ENCODE measurements at places on chromosomes 7 and 10.

DNA sequence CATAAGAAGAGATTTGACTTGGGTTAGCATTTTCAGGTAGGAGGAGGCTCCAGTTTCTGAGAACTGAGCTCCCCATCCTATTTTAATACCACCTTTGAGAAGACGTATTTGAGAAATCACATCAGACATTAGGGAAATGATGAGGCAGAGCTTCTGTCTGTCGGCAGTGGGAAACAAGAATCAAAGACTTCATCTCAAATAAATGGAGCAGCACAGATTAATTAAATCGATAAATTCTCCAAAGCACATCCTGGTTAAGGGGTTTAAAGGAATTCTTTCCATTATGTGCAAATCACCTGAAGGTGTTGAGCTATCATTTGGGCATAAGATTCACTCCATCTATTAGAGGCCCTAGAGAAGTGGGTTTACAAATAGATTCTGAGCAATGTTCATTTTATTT, 7.6 kb downstream of the ADARB2 start:
- no peak for DNase-seq

DNA sequence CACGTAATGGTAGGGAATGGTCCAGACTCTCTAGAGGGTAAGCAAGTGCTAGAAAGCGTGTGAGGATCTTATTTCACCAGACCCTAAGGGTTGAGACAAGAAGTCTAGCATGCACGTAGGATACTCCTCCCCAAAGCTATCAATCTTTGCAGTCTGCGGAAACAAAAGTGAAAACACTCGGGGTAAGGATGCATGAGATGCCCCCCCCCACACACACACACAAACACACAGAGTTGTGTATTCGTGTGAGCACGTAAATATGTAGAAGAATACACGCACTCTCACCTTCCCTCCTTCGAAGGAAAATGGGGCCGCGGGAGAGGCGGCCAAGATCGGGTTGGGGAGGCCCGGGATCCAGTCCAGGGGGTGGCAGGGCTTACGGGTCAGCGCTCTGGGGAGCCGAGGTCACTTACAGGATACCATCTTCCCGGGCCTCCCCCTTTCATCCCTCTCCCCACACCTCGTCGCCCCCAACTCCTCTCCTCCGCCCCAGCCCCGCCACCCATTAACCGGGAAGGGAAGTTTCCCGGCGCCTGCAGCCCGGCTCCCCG, 455 bp downstream of the CUL2 start:
- DNase-seq: no peak

- no peak for DNase-seq
Observed at GRCh38 chr7:99987846-99988245, 12.0 kb upstream of the AZGP1 start.

- no peak for DNase-seq
Observed at GRCh38 chr10:91798649-91799611, 704 bp downstream of the TNKS2 start.

GRCh38 chr10:27792216-27792615, 46.6 kb upstream of the MKX start:
- no peak for DNase-seq

- DNase-seq: no peak
Observed at GRCh38 chr7:21526448-21526847, 16.4 kb upstream of the DNAH11 start.

GRCh38 chr7:74449809-74450397, 3.8 kb upstream of the GTF2IRD1 start:
- no peak for DNase-seq

GRCh38 chr7:16411391-16411790, 9.9 kb downstream of the CRPPA start:
- DNase-seq: no peak

GRCh38 chr10:132570771-132571649, 33.4 kb downstream of the INPP5A start:
- no peak for DNase-seq

GRCh38 chr10:106925191-106925590, 239.3 kb downstream of the SORCS1 start:
- DNase-seq: no peak

DNA sequence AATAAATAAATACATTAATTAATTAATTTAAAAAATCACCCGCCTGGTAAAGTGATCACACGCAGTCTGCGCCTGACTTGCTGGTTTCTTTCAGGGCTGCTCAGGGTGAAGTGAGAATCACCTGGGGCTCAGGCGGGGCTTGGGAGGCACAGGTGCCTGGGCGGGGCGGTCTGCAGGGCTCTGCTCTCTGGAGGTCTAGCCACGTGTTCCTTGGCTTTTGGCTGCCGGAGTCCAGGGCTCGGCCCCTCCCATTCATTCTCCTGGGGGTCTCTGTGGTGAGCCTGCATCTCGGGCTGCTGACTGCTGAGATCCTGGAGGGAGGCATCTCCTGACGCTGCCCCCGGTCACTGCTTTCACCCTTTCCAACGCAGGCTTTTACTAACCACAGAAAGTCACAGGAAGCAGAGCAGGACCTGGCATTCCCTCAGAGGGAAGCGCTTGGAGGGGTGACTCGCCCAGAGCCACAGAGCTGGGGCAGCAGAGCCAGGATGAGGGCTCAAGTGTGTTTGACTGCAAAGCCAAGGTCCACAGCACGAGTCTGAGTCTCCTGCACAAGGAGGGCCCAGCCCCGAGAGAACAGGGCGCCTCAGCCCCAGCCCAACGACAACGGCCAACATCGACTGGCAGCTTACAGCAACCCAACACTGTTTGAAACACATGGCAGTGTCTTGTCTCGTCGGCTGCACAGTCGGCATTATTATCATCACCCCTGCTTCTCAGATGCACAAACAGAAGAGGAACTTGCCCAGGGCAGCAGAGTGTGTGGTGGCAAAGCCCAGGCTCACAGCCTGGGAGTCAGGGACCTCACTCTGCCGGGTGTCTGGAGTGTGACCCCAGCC, 22.4 kb upstream of the MNX1 start:
- no peak for DNase-seq

DNA sequence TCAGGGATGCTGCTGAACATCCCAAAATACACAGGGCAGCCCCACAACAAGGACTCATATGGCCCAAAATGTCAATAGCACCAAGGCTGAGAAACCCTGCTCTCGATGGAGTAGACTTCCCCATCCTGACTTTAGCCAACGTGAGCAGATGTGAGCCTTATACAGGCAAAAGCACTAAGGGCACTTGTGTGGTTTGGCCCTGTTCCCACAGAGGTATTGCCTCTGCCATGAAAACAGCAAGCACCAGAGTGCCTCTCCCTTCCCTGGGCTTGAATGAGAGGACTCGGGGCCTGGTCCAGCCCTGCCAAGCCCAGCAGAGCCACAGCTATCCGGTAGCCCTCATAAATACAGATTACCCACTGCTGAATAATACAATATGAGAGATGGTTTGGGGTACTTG, 47.5 kb downstream of the ACSM6 start:
- no peak for DNase-seq

DNA sequence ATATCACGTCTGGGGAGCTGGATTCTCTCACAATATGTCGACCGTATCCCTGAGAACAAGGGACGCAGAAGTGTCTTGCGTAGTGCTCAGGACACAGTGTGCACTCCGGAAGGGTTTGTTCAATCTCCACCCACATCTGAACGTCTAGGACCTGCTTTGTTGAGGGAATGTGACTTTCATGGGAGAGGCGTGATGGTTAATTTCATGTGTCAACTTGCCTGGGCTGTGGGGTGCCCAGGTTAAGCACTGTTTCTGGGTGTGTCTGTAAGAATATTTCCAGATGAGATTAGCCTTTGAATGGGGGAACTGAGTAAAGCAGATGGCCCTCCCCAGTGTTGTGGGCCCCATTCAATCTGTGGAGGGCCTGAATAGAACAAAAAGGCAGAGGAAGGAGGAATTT, 80.4 kb upstream of the SFMBT2 start:
- no peak for DNase-seq

GRCh38 chr7:8261711-8262695, at the start of gene ICA1:
TSS of gene ICA1 (minus strand) at chr7:8262167. CDS start at chr7:8235926, 26,241 bp downstream.
- no peak for DNase-seq
